ENCODE measurements at places on chromosomes 13 and 19.
A peak's percentile ranks its signal among the peaks of the same experiment; 100 is the strongest.

DNA sequence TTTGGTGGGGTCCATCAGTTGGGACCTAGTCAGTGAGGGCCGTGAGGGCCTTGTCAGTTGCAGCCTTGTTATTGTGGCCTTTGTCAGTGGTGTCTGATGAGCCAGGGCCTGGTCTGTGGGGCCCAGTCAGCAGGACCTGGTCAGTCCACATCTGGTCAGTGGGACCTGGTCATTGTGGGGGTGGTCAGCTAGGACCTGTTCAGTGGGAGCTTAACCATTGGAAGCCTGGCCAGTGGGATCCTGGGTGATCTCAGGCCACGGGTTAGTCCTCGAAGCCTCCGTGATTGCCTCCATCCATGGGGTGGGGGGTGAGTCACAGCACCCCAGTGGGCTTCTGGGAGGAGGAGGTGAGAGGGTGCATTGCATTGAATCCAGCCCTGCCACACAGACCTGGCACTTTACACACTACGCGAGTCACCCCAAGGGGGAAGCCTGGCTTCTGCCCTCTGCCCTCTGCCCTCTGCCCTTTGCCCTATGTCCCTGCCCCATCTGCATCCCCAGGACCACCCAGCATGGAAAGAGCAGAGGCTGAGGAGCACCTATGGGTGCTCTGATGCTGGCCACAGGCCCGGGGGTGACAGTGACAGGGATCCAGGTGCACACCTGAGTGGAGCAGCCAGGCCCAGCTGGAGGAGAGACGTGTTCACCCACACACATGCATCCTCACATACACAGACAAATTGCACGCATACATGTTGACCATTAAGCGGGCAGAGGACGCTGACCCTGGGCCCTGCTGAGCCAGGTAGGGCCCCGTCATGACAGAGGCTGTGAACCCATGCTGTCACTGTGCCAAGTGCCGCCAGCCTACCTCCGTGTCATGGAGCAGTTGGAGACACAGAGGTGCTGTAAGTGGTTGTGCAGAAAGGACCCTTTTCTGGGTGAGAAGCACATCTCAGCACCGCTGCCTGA is 59.8 kb upstream of the TPM4 start:
- no peak for DNase-seq

GRCh38 chr19:18719541-18719940 is 36.1 kb downstream of the CRTC1 start:
- no peak for DNase-seq

- DNase-seq, result no peak
These were observed 9.7 kb downstream of the HSD17B14 start for GRCh38 chr19:48826606-48827020.

DNA sequence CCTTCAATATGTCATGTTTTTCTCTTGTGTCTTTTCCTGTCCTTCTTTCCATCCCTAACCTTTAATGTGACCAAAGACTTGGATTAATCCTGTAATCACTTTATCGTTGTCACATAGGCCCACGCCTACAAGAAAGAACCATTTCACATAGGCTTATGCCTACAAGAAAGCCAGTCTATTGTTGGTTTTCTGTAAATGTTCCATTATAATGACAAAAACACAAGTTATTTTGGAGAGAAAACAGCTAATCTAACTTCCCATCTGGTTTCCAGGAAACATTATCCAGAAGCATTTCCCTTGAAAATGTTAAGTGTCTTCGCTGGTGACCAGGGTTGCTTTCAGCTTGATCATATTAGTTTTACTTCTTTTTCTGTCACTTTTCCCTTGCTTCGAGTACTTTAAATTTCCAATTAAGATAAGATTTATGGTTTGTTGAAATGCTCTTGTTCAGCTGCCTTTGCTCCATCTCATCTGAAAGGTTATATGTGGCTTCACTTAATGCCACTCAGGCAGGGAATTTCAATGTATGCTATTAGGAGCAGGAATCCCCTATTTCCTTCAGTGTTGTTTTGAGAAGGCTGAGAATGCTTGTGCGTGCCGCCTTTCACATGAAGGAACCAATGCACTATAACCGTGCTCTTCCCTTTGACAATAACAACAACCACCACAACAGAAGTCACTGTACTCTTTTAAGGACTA is 708.2 kb downstream of the EFNB2 start:
- no peak for DNase-seq

GRCh38 chr19:5926641-5927440 is 12.8 kb downstream of the CAPS start:
- peak; percentile 94 for DNase-seq

DNA sequence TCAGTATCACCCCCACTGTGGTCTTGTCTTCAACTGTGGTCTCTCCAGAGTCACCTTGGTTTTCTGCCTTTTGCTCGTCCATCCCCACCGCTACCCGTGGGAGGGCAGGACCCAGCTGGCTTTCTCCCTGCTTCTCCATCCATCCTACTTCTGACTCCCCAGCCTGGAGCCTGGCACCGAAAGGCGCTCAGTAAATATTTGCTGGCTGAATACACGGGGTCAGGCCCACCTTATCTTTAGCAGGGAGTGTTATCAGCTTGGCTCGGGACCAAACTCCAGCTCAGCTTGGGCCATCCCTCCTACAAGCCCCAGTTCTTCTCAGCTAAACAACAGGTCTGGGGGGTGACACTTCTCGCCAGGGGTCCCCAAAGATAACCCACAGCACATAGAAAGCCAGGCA is 62.0 kb upstream of the KLF2 start:
- no peak for DNase-seq

- peak; percentile 91 for DNase-seq
These were observed at the start of gene TNFSF9 for GRCh38 chr19:6530386-6531162. Gene TNFSF9 (plus strand): TSS chr19:6531026. CDS start chr19:6531037, 11 bp downstream.

DNA sequence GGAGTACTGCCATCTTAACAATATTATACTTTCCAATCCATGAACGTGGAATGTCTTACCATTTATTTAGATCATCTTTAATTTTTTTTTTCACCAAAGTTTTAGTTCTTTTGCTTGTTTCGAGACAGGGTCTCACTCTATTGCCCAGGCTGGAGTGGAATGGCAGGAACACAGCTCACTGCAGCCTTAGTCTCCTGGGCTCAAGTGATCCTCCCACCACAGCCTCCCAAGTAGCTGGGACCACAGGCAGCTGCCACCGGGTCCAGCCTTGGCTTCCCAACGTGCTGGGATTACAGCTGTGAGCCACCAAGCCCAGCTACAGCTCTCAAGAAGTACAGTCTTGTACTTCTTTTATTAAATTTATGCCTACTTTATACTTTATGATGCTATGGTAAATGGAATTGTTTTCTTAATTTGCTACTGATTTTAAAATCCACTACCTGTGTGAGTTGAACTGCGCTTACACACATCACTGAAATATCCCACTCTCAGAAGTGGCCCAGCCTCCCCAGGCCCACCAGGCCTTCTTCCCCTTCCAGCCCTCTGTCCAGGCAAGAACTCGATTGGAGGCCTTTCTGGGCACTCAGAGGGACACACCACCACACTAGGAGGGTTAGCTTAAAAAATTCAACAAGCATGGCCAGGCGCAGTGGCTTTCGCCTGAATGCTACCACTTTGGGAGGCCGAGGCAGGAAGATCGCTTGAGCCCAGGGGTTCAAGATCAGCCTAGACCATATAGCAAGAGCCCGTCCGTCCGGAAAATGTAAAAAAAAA is 1.0 kb upstream of the PGLS start:
- peak; percentile 44 for DNase-seq

- peak; percentile 78 for DNase-seq
These were observed 32.0 kb upstream of the EPHX3 start for GRCh38 chr19:15264061-15264932.

GRCh38 chr13:95485045-95485517 is 67.4 kb upstream of the CLDN10 start:
- DNase-seq, result peak; percentile 60

GRCh38 chr19:42589792-42590191 is 4.9 kb downstream of the CEACAM8 start:
- DNase-seq, result no peak

GRCh38 chr19:16585808-16586476 is 13.7 kb upstream of the SLC35E1 start:
- no peak for DNase-seq

- no peak for DNase-seq
These were observed 222.8 kb downstream of the NDFIP2 start for GRCh38 chr13:79703772-79704171.

- DNase-seq, result no peak
These were observed 624.9 kb upstream of the PCDH9 start for GRCh38 chr13:67854990-67855389.

DNA sequence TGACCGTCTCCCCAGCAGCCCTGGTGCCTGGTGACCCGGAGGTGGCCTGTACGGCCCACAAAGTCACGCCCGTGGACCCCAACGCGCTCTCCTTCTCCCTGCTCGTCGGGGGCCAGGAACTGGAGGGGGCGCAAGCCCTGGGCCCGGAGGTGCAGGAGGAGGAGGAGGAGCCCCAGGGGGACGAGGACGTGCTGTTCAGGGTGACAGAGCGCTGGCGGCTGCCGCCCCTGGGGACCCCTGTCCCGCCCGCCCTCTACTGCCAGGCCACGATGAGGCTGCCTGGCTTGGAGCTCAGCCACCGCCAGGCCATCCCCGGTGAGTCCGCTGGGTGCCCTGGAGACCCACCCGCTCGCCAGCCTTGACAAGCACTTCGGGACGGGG is 2.2 kb downstream of the MADCAM1 start:
- DNase-seq, result no peak

GRCh38 chr19:41575998-41576397 is at the start of gene CEACAM21:
Gene CEACAM21 (plus strand): TSS chr19:41576166. CDS start chr19:41576275, 109 bp downstream.
- DNase-seq, result no peak

DNA sequence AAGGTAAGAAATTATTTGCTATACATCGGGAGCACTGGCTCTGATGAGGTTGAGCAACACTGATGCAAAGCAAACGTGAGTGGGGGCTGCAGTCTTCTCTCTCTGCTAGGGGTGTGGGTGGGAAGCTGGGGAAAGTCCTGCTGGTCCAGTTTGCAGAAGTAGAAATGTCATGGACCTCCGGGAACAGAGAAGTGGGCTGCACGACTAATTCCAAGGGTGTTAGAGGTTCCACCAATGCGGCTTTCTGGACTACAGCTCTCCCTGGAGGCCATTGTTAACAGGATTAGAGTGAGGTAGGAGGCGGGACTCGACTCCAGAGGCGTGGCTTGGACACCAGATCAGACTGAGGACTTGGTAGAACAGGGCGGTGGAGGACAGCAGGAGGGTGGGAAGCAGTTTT is 5.7 kb upstream of the FBXO27 start:
- DNase-seq, result peak; percentile 75

DNA sequence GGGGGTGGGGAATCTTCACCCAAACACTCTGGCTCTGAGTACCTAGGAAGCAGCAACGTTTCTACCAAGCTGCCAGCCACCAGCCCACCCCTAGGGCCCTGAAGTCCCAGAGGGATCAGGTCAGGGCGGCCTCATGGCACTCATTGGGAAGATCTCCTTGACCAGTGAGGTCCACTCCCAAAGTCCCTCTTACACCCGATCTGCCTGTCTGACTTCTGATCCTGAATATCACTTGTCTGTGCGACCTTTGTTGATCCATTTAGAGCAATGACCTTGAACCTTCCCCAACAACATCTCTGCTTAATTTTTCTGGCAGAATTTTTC is 2.1 kb upstream of the GNA15 start:
- DNase-seq, result no peak

DNA sequence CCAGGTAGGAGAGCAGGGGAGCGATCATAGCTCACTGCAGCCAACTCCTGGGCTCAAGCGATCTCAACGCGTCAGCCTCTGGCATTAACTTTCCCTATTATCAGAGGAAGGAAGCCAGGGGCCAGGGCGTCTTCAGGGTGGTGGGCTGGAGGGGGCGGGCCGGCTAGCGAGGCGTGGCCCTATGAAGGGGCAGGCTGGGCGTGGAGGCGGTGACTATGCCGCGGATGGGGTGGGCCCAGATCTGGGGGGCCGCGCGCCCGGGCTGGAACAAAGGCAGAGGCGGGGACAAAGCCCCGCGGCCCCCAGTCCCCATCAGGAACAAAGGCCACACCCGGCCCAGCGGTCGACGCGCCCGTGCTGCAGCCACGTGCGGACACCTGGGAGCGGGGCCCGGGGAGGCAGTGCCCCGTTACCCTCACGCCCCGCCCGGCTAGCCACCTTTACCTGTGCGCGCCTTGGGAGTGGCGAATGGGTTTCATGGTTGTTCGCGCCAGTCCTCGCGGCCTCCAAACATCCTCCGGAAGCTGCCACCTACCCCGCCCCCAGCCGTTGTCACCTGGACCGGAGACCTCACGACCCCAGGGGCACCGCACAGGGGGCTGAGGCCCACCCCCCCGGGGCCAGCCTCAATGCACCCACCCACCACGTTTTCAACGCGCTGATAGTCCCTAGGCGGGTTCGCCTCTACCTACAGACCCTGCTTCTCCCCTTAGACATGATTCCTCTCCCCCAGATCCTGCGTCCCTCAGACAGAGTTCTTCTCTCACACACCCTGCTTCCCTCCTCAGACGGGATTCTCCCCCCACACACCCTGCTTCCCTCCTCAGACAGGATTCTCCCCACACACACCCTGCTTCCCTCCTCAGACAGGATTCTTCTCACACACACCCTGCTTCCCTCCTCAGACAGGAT is 5.4 kb upstream of the TRIM28 start:
- no peak for DNase-seq

GRCh38 chr13:26836626-26837025 is 76.0 kb upstream of the GPR12 start:
- DNase-seq, result no peak

- no peak for DNase-seq
These were observed 16.6 kb downstream of the KEAP1 start for GRCh38 chr19:10486551-10486950.

- DNase-seq, result no peak
These were observed 173.8 kb downstream of the KATNAL1 start for GRCh38 chr13:30133554-30133912.

DNA sequence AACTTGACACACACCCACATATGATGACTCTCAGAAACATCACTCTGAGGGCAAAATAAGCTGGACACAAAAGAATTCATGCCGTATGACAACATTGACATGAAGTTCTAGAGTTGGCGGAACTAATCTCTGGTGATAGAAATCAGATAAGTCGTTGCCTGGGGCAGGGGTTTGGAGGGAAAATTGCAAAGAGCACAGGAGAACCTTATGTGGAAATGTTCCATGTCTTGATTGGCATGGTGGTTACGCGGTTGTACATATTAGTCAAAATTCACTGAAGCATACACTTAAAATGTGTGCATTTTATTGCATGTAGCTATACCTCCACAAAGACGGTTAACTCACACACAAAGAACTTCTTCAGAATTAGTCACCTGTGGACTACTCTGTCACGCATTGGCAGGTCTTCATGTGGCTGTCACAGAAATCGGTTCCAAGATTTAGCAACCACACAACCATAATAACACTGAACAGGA is 137.8 kb upstream of the GJB6 start:
- no peak for DNase-seq

- DNase-seq, result no peak
These were observed 175.0 kb downstream of the URI1 start for GRCh38 chr19:30116984-30117555.

DNA sequence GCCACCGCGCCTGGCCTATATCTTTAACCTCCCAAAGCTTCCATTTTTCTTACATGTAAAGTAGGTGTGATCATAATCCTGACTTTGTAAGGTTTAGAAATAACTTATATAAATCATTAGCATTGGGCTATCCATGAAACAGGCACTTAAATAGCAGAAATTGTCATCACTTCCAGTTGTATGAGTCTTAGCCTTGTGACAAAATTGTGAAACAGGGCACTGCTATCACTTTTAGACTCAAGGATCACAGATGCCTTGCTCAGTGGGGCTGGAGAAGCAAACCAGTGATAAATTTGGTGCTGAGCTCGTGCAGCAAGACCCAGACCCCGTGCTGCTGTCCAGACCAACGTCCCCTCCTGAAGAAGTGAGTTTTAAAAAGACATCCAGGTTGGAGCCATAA is 209.7 kb downstream of the KATNAL1 start:
- no peak for DNase-seq

Data from GM23248 (cell line).